ENCODE measurements at places on chromosomes 5 and 9. TPM values are rescaled to one million over a fixed set of nuclear protein-coding genes. Genes with fewer than 3 reads are reported as not detected.
A peak's percentile ranks its signal among the peaks of the same experiment; 100 is the strongest.

Gene EQTN
- total RNA-seq: not detected

Gene QSOX2
- total RNA-seq: 16.6 TPM

Gene VCP
- total RNA-seq: 259 TPM

Gene NR2F1
- total RNA-seq: not detected

Gene HAUS6
- 13.2 TPM for total RNA-seq

Gene GABRA6
- not detected for total RNA-seq

Gene TBC1D2
- total RNA-seq: 11.5 TPM

Gene ESM1
- total RNA-seq: 0.42 TPM

Gene CXCL14
- not detected for total RNA-seq

Gene CCDC180
- total RNA-seq: 9.1 TPM

Gene STK10
- total RNA-seq: 533 TPM

Gene C9
- total RNA-seq: not detected

Gene BTNL9
- not detected for total RNA-seq

- peak; percentile 7 for DNase-seq
Observed at GRCh38 chr5:73312146-73312871, 136.3 kb downstream of the FOXD1 start.

DNA sequence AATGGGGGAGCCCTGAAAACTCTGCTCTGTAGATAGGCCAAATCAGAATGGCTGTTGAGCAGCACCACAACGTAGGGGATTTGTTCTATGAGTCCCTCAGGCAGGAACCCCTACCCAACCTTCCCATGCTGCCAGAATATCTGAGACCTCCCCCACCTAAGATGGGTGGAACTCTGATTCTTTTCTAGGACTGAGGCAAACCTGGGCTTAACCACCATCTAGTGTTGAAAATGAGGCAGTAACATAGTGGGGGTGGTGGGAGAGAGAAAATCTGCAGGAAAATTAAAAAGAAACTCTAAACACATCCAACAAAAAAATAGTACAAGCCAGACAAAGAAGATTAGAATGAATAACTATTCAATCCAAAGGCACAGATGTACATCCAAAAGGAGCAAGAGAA, 228.4 kb downstream of the ATPSCKMT start:
- DNase-seq: no peak

DNA sequence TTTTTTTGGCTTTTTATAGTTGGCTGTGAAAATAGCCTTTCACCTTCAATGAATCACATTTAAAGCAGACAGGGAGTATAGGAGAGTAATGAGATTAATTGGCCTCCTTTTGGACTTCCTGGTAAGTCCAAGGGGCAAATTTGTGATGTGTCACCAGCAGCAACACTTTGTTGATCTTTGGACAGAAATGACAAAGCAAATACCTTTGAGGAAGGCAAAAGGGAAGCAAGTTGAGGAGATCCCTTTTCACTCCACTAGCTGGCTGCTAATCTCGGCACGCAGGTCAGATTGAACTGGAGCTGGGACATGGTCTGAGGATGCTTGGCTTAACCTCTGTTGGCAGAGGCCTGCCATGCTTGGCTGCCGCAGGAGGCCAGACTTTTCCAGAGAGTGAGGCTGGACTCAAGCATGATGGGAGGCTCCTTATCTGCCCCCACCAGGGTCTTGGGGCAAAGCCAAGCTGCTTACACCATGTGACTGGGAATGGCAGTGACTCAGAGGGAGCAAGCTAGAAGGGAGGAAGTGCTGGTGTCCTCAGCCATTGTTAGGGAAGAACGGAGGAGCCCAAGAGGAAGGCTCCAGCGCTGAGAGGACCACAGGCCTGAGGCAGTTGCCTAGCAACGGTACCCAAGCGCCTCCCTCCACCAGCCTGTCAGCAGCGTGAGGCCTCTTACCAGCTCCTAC, 174.5 kb upstream of the MAP1B start:
- DNase-seq: no peak

DNA sequence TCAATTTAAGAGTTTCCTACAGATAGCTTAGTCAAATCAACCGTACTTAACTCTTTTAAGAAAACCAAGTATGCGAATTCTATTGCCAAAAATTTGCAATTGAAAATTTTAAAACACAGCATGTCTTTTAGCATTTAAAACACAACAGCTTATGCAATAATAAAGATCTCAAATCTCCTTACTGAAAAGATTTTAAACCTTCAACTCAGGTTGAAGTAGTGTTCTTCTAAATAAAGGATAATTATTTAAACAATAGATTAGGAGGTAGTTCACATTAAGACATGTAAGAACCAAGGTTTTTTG, 5.5 kb downstream of the NR3C1 start:
- DNase-seq: no peak

GRCh38 chr5:77064040-77064439, 23.0 kb downstream of the ZBED3 start:
- no peak for DNase-seq

DNA sequence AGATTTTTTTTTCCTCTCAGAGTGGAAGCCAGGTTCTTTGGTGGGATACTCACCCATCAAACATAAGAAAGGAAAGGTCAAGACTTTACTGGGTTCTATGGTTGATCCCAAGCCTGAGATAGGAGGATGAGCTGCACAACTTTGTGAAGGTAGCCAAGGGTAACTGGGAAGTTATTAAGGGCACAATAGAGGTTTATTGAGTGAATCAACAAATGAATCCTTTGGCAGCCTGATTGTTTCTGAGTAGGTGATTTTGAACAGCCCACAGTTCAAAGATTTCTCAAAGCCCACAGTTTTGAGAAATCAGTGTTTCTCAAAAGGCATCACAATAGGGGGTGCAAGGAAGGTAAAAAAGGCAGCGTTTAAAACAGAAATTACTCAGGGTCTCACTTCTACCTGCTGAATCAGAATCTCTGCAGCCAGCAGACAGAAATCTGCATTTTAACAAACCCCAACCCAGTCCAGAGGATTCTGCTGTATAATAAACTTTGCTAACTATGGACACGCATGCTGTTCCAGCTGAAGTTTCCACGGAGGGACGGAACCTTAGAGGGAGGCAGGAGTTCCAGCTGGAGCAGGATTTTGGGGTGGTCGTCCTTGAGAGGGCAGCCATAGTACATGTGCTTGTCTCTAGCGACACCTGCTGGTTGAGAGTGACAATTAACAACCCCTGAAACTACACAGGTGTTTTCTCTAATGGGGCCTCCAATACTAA, 32.7 kb upstream of the FSD1L start:
- peak; percentile 62 for DNase-seq

DNA sequence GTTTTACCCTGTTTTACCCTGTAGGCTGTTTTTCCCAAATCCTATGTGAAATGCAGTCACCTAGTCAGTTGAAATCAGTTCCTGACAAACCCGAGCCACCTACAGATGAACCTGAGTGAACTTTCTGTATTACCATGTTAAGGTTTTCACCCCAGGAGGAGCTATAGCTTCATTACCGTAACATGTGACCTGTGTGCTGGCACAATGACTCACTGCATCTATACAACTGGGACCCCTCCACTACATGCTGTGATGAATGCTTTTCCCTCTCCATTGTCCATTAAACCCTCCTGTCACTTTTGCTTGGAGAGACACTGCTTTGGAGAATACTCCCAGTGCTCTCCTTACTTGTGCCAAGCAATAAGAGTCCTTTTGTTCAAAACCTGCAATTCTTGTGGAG, 1974.8 kb downstream of the EFNA5 start:
- no peak for DNase-seq

DNA sequence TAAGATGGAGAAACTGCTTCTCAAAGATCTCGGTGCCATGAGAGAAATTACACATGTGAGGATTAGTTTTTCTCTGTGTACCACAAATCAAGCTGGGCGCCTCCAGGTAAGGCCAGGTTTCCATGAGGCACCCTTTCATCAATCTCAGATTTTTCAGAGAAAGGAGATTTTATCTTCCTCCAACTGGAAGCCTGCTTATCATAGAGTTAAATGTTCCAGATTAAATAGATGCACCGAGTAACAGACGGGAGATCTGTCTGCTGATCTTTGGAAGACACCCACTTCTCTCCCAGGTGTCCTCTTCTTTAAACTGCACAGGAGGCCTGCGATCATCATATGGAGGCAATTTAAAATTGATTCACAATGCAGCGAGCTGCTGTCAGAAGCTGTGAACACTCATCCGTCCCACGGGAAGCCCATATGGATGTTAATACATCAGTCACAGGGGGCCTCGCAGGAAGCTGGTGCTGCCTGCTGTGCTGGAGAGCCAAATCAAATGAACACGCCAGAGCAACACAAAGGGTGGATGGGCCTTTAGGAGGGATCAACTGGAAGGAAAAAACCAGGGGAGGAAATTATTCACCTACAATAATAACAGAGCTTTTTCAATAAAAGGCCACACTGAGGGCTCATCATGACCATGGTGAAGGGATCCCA, 93.3 kb downstream of the TLE1 start:
- DNase-seq: no peak

DNA sequence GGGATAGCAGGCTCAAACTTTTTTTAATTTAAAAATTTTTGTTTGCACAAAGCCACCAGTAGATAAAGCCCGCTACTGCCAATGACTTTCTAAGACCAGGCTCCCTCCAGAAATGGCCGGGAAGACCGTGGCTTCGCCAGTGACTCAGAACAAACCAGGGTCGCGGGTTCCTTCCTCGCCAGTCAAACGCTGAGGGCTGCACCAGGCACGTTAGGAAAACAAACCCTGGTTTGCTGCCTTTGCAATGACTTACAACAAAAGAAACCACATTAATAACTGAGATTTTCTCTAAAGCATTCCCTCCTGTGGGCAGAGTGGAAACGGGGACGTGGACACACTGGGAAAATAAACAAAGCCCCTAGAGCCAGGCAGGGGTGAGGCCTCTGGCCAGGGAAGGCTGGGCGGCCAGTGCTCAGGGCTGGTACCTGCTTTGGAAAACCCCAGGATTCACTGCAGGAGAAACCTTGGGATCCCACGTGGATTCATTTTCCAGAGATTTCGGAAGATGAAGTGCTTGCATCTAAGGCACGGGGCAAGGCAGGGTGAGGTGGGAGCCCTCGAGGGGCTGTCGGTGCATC, 3.8 kb downstream of the PRRX2 start:
- DNase-seq: no peak

DNA sequence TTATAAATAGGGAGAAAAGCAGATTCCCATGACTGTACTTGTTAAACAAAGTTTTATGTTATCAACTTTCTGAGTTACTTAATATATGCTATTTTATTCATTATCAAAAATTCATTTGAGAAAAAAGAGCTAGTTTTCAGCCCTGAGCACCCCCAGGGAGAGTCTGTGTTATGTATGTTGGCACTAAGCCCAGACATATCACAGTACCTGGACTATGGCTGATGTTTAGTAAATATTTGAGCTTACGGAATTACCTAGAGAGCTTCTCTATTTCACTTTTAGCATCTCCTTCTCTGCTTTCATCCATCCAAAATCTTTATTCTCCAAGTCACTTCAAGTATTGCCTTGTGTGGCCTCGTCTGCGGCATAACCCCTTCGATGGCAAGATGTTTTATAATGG, 225.9 kb upstream of the PCSK5 start:
- DNase-seq: no peak

DNA sequence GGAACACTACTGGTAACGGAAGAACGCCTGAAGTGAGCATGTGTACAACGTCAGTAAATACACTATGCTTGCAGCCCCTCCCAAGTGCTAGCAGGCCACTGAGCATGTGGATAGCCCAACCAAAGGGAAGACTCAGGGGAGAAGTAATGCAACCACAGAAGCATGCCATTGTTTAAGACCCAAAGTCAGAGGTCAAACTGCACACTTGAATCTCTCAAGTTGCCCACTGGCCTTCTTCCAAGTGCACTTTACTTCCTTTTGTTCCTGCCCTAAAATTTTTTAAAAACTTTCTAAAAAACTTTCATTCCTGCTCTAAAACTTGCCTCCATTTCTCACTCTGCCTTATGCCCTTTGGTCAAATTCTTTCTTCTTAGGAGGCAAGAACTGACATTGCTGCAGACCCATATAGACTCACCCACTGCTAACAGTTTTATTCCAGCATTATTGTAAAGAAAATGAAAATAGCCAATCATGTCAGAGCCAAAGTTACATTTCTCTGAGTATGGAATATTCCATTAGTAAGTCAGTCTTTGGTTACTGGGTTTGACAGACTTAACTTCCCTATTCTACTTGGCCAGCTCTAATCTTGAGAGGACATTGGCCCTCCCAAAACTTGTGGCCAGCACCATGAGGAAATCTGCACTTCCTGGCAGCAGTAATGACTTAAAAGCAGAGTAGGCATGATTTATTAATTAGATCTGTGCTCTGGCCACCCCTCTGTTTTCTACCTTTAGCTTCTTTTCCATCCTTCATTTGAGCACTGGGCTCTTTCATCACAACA, 76.9 kb downstream of the TSSK1B start:
- no peak for DNase-seq

DNA sequence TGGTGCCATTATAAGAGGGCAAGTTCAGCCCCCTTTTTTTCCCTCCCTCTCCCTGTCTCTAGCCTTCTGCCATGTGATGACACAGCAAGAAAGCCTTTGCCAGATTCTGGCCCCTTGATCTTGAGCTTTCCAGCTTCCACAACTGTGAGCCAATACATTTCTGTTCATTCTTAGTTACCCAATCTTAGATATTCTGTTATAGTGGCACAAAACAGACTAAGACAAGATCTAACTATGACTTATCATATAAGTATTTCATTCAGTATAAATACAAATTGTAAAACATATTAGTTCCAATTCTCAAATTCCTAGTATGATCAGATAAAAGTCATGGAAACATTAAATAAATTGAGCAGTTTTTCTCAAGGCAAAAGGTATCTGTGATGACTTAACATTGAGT, 276.3 kb downstream of the COX7C start:
- DNase-seq: no peak

DNA sequence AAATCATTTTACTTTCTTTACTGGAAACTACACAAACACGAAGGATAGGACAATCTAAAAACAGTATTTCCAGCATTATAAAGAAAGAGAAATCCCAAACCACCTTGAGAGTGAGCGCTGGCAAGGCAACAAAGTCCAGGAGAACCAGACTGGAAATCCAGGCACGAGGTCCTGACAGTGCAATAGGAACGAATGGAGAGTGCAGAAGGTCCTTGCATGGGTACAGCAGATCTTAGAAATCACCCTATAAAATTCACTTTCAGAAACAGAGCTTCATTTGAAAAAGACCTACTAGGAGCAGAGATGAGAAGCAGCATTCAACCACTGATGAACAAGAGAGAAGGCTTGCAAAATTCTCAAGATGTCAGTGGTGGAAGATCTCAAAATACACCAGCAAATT, 133.7 kb upstream of the ST8SIA4 start:
- DNase-seq: no peak

DNA sequence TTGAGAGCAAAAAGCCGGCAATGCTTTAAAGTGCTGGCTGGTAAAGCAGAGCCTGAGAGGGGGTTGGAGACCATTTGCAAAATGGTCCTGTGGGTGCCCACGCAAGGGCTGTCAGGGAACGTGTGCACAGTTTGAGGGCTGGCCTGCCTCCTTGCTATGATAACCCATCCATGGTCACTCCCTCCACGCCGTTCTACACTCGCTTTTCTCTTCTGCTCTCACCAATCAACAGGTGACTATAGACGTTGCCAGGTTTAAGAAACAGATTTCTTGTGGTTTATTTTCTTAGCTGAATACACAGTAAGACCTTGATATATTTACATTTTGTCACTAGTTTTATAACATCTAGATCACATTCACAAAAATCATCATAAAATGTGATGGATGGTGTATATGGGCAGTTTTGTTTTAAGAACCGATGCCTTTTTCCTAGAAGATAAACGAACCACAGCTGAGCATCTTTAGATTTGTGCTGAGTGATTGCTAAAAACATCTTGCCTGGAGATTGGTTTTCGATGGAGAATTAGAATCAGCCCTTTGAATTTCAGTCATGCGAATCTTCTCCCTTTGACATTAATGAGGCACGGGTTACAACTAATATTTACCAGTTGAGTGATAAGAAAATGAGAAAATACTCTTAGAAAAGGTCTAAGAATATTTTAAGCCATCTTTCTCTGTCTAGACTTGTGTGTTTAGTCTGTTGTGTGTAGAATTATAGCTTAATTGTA, 13.9 kb downstream of the MAP1B start:
- no peak for DNase-seq
